Fibroblast of upper back skin (primary cell): ENCODE measurements at places on chromosomes 6 and 20.
A peak's percentile ranks its signal among the peaks of the same experiment; 100 is the strongest.

GRCh38 chr20:32386091-32386490 lies 28.0 kb downstream of the ASXL1 start:
- DNase-seq = no peak

DNA sequence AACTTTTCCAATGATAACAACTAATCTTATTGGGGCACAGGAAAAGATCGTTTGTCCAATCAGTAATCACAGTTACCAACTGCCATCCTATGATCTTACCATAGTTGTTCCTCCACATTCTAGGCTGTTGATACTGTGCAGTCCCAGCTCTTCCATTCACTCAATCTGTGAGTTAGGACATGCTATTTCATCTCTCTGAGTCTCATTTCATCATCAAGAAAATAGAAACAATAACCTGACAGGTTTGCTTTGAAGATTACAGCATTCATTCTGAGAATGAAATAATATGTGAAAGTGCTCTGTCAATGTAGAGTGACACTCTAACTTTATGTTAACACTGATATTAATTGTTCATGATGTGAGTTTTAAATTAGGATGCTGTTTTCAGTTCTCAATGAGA lies 89.8 kb downstream of the KIF13A start:
- no peak for DNase-seq

DNA sequence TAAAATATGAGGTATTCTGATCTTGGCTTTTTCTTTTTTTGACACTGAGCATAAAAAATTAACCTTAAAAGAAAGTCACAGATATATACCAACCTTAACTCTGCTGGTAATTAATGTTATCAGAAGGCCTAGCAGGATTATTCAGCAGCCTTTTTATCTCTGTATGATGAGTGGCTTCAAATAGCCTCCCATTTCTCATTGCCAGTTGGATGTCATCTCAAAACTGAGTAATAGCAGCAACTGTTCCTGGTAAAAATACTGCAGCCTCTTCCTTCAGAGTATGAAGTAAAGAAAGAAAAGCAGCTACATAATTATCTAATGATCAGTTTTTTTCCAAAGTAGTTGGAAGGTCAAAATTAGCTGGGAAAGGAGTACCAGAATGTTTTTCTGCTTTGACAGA lies 24.9 kb upstream of the HDGFL1 start:
- DNase-seq = no peak

DNA sequence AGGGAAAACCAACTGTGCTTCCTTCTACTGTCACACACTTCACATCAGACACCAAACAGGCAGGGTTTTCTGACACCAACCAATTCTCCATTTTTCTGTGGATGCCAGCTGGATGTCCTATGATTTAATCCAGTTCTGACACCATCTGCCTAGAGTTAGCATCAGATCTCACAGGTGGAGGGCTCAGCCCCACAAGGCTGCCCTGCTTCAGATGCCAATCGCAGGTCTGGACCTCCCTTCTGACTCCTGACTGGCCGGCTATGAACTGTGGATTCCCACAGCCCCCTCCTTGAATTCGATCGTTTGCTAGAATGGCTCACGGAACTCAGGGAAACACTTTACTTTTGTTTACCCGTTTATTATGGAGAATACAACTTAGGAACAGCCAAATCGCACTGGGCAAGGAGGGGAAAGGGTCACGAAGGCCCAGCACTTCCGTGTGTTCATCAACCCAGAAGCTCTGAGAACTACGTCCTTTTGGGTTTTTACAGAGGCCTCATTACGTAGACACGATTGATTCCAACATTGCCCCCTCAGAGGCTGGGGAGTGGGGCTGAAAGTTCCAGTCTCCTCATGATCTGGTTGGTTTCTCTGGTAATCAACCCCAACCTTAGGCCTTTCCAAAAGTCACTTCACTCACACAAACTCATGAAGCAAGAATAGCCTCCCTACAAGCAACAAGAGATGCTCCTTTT lies 25.4 kb upstream of the MAS1 start:
- DNase-seq = no peak

- no peak for DNase-seq
These were observed 107.3 kb downstream of the TFAP2C start for GRCh38 chr20:56736285-56736857.

GRCh38 chr6:27863962-27864905 lies 48.0 kb downstream of the OR2B2 start:
- DNase-seq = peak; percentile 7

- no peak for DNase-seq
These were observed 137.0 kb downstream of the FOXA2 start for GRCh38 chr20:22447447-22447778.

- no peak for DNase-seq
These were observed 975 bp downstream of the BMP7 start for GRCh38 chr20:57265336-57265996.

DNA sequence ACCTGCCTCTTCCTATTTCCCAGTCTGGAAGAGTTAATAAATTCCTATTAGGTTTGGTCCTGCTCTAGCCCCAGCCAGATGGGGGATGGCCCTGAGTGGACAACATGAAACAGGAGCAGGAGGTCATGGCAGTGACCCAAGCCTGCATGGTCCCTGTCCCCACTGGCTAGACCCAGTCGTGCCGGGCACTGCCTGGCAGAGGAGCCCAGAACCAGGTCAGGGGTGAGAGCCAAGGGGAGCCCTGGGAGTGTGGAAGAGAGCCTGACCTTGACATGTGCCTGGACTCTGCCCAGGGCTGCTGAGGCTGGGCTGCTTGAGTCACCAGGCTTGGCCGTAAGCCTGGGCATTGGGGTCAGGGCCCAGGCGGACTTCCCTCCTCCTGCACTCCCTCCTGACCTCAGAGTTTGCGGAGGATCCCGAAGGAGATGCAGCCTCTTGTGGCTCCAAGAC lies 3.6 kb downstream of the AVP start:
- DNase-seq = no peak

GRCh38 chr6:156700440-156701057 lies 76.6 kb upstream of the ARID1B start:
- no peak for DNase-seq
